Sigmoid colon (tissue), 7 donors: ENCODE measurements at places on chromosomes 6 and 20. TPM values are rescaled to one million over a fixed set of nuclear protein-coding genes. Genes with fewer than 3 reads are reported as not detected.

The KCNK5 gene
- 7.5 TPM for total RNA-seq

The CABLES2 gene
- total RNA-seq = 6.5 TPM

The PLCB1 gene
- 86.7 TPM for total RNA-seq

The DDR1 gene
- total RNA-seq = 17.5 TPM

The COL19A1 gene
- total RNA-seq = 0.83 TPM

The SULF2 gene
- 43.2 TPM for total RNA-seq

The ACSS2 gene
- total RNA-seq = 35.3 TPM

The FAM162B gene
- total RNA-seq = 2.8 TPM

The PSMB1 gene
- total RNA-seq = 197 TPM

The FRMD1 gene
- not detected for total RNA-seq

The XKR7 gene
- total RNA-seq = 0.14 TPM

The ARMH2 gene
- not detected for total RNA-seq

The TUBB2B gene
- 12.7 TPM for total RNA-seq

The CRISP3 gene
- total RNA-seq = not detected

The APCDD1L gene
- total RNA-seq = 1.9 TPM

The RRAGD gene
- 11.8 TPM for total RNA-seq

The CFAP206 gene
- not detected for total RNA-seq
